ENCODE measurements at places on chromosomes 2 and 18. TPM values are rescaled to one million over a fixed set of nuclear protein-coding genes. Genes with fewer than 3 reads are reported as not detected.

GRCh38 chr18:4077204-4077603, 377.9 kb downstream of the DLGAP1 start:
- H3K27ac ChIP-seq, result no peak overlapping the region
- no peaks in the 10 kb centered on the region for H3K36me3 ChIP-seq
- H3K4me1 ChIP-seq, result no peaks in the 10 kb centered on the region
- H3K27me3 ChIP-seq, result no peaks in the 10 kb centered on the region
- H3K4me3 ChIP-seq, result no peak overlapping the region

GRCh38 chr18:12946549-12947284, 1.1 kb upstream of the SEH1L start:
- peak overlapping the region; percentile 99 for H3K4me3 ChIP-seq
- H3K27ac ChIP-seq, result peak overlapping the region; percentile 91
- no peak for DNase-seq
- no peaks in the 10 kb centered on the region for H3K36me3 ChIP-seq
- peaks cover 25% of the 10 kb centered on the region for H3K4me1 ChIP-seq

- peak overlapping the region; percentile 66 for H3K4me3 ChIP-seq
- DNase-seq, result no peak
- peaks cover 19% of the 10 kb centered on the region for H3K4me1 ChIP-seq
- H3K27me3 ChIP-seq, result peaks cover 22% of the 10 kb centered on the region
Measured at GRCh38 chr2:74551942-74552913, 1.5 kb downstream of the LOXL3 start.

DNA sequence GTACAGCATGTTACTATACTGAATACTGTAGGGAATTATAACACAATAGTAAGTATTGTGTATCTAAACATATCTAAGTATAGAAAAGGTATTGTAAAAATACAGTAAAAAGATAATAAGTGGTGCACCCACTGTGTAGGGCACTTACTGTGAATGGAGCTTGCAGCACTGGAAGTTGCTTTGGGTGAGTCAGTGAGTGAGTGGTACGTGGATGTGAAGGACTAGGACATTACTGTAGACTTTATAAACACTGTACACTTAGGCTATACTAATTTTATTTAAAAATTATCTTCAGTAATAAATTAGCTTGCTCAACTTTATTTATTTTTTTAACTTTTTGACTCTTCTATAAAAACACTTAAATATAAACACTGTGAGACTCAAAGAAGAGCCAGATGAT, 82.6 kb downstream of the MTA3 start:
- no peak overlapping the region for H3K27ac ChIP-seq
- peaks cover 7% of the 10 kb centered on the region for H3K4me1 ChIP-seq
- H3K27me3 ChIP-seq, result no peaks in the 10 kb centered on the region
- no peak overlapping the region for H3K4me3 ChIP-seq
- no peak for DNase-seq
- H3K36me3 ChIP-seq, result peaks cover 4% of the 10 kb centered on the region

- H3K4me3 ChIP-seq, result no peak overlapping the region
- H3K36me3 ChIP-seq, result no peaks in the 10 kb centered on the region
- no peak for DNase-seq
- no peak overlapping the region for H3K27ac ChIP-seq
Measured at GRCh38 chr2:129803871-129804270, 175.6 kb upstream of the RAB6C start.

DNA sequence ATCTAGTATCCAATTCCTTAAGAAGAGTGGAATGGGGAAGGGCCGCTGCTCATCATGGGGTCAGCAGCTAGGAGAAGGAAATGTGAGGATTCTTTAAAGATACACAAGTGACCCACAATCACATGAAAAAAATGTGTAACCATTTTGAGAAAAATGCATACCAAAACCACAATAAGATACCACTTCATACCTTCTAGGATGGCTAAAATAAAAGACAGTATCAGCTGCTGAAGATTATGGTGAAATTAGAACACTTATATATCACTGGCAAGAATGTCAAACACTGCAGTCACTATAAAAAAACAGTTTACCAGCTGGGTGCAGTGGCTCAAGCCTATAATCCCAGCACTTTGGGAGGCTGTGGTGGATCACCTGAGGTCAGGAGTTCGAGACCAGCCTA, 67.9 kb downstream of the C2orf74 start:
- H3K4me3 ChIP-seq, result no peak overlapping the region
- H3K27ac ChIP-seq, result no peak overlapping the region
- H3K27me3 ChIP-seq, result no peaks in the 10 kb centered on the region
- H3K4me1 ChIP-seq, result peaks cover 15% of the 10 kb centered on the region
- H3K36me3 ChIP-seq, result peaks cover 28% of the 10 kb centered on the region

- H3K27me3 ChIP-seq, result no peaks in the 10 kb centered on the region
- H3K27ac ChIP-seq, result no peak overlapping the region
- H3K36me3 ChIP-seq, result no peaks in the 10 kb centered on the region
- H3K4me3 ChIP-seq, result no peak overlapping the region
- no peak for DNase-seq
Measured at GRCh38 chr2:68911246-68911645, 40.0 kb upstream of the BMP10 start.

DNA sequence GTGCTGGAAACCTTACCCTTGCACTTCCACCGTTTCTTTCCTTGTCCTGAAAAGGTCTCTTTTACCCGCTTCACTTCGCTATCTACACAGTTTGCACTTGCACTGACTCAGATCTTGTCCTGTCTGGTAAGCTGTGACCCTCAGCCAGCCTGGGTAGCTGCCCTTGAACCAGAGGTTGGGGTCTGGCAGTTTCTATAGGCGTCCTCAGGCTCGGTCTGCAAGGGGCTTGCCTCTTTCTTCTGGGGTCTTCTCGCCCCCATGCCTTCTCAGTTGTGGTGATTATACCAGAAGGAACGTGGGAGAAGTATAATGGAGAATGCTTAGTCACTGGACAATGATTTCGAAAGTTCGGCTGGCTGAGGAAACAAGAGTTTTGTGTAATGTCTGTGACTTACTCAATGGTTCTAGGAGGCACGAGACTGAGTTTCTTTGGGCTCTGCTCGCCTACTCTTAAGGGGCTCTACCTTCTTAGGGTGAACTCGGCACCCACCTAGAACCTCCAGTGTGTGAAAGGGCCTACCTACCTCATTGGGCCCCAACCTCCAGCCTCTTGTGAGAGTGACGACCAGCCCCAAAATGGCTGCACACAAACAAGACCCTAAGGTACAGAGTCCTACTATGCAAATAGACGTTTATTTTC, 6.9 kb upstream of the STAT1 start:
- peaks cover 15% of the 10 kb centered on the region for H3K4me1 ChIP-seq
- peaks cover 12% of the 10 kb centered on the region for H3K36me3 ChIP-seq
- peak; percentile 79 for DNase-seq
- H3K4me3 ChIP-seq, result no peak overlapping the region
- no peaks in the 10 kb centered on the region for H3K27me3 ChIP-seq

- H3K4me3 ChIP-seq, result peak overlapping the region; percentile 38
- H3K27ac ChIP-seq, result no peak overlapping the region
- DNase-seq, result no peak
- peaks cover 11% of the 10 kb centered on the region for H3K36me3 ChIP-seq
Measured at GRCh38 chr2:236550701-236551465, 18.7 kb upstream of the ACKR3 start.

DNA sequence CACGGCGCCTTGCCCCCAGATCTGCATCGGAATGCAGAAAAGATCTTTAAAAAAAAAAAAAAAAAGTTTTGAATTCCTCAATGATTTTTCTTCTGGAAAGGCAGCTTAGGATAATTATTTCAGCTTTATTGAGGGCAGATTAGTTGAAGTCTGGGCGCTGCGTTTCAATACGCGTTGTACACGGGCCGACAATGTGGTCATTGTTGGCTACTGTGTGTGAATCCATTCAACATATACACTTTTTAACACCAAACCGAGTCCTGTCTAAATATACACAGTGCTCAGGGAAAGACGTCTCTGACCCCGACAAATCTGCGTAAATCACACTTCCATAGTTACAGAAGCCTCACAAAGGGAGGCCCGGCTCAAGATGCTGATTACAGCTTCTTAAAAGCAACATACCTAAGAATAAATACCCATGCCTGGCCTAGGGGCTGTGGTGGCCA, 1.4 kb upstream of the SIX3 start:
- peak; percentile 8 for DNase-seq
- H3K27me3 ChIP-seq, result peaks cover 66% of the 10 kb centered on the region
- no peak overlapping the region for H3K4me3 ChIP-seq
- H3K4me1 ChIP-seq, result peaks cover 27% of the 10 kb centered on the region

DNA sequence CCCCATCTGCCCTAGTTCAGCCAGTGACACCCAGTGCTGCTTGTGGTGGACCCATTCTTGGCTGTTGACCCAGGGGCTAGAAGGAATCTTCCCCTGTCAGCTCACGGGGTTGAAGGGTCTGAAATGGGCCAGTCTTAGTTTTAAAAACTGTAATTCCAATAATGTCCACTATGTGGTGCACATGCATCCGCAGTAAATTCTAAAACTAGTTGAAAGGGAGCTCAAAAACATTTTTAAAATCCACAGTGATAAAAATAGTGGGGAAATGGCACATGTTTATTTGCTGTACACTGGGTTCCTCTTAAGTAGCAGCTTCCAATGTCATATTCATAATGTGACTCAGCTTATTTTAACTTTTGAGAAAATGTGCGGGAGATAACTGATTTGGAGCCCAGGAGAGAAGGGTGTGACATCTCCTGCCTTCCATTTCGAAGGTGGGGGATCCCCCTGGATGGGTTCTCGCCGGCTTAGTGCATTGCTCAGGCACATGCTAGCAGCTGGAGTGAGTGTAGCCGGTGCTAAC, 32.8 kb downstream of the GRHL1 start:
- no peaks in the 10 kb centered on the region for H3K4me1 ChIP-seq
- no peak overlapping the region for H3K4me3 ChIP-seq
- peaks cover 2% of the 10 kb centered on the region for H3K27me3 ChIP-seq
- no peak overlapping the region for H3K27ac ChIP-seq
- DNase-seq, result peak; percentile 67

DNA sequence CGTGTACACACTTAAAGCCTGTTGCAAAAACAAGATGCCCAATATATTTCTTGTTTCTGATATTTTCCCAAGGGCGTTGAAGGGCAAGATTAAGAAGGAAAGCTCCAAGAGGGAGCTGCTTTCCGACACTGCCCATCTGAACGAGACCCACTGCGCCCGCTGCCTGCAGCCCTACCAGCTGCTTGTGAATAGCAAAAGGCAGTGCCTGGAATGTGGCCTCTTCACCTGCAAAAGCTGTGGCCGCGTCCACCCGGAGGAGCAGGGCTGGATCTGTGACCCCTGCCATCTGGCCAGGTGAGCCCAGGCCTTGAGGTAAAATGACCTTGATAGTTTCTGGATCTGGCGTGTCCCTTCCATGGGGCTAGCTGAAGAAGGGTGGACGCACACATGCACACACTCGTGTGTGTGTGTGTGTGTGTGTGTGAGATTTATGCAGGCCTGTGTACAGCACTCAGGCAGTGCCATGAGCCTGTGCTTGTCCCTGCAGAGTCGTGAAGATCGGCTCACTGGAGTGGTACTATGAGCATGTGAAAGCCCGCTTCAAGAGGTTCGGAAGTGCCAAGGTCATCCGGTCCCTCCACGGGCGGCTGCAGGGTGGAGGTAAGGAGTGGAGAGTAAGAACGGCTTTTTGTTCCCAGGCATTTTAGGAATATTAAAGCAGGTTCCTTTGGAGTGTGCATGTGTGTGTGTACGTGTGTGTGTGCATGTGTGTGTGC, 23.6 kb downstream of the MLPH start:
- peaks cover 9% of the 10 kb centered on the region for H3K27me3 ChIP-seq
- H3K27ac ChIP-seq, result no peak overlapping the region
- no peak for DNase-seq
- H3K36me3 ChIP-seq, result no peaks in the 10 kb centered on the region
- no peaks in the 10 kb centered on the region for H3K4me1 ChIP-seq

- H3K36me3 ChIP-seq, result no peaks in the 10 kb centered on the region
- no peaks in the 10 kb centered on the region for H3K27me3 ChIP-seq
- H3K4me3 ChIP-seq, result no peak overlapping the region
- no peaks in the 10 kb centered on the region for H3K4me1 ChIP-seq
- no peak for DNase-seq
Measured at GRCh38 chr2:216294305-216294704, 78.0 kb downstream of the MARCHF4 start.

- H3K27ac ChIP-seq, result no peak overlapping the region
- H3K4me3 ChIP-seq, result no peak overlapping the region
- peaks cover 13% of the 10 kb centered on the region for H3K36me3 ChIP-seq
- DNase-seq, result no peak
- peaks cover 10% of the 10 kb centered on the region for H3K27me3 ChIP-seq
Measured at GRCh38 chr18:63016270-63016669, 300.9 kb downstream of the PHLPP1 start.

DNA sequence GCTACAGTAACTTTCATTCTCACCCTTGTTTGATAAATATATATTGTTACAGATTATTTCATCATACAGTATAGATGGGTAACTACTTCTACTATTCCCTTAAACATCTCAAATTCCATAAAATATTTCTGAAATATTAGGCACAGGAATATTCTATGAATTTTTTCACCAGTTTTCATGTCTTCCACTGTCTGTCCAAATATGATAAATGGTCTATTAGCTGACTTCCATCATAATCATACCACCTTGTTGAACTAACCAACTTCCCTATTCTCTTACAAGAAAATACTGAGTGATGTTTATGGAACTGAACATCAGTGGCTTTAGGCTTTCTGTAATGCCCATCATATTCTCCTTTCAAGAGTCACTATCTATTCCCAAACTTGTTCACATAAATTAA, 82.4 kb downstream of the TRAPPC8 start:
- H3K27ac ChIP-seq, result no peak overlapping the region
- H3K36me3 ChIP-seq, result peaks cover 6% of the 10 kb centered on the region
- DNase-seq, result no peak

- H3K27me3 ChIP-seq, result peaks cover 5% of the 10 kb centered on the region
- no peak for DNase-seq
- H3K27ac ChIP-seq, result no peak overlapping the region
Measured at GRCh38 chr2:120861191-120861575, 125.5 kb downstream of the GLI2 start.

- H3K36me3 ChIP-seq, result no peaks in the 10 kb centered on the region
- no peak overlapping the region for H3K4me3 ChIP-seq
- no peak for DNase-seq
- no peak overlapping the region for H3K27ac ChIP-seq
- H3K4me1 ChIP-seq, result peaks cover 16% of the 10 kb centered on the region
Measured at GRCh38 chr2:230688490-230688889, 24.2 kb upstream of the CAB39 start.

GRCh38 chr2:53021292-53021691, 746.3 kb upstream of the CHAC2 start:
- peaks cover 6% of the 10 kb centered on the region for H3K36me3 ChIP-seq
- no peaks in the 10 kb centered on the region for H3K4me1 ChIP-seq
- H3K27ac ChIP-seq, result no peak overlapping the region
- no peak for DNase-seq
- no peaks in the 10 kb centered on the region for H3K27me3 ChIP-seq
- no peak overlapping the region for H3K4me3 ChIP-seq

GRCh38 chr2:233076749-233077148, 16.6 kb downstream of the INPP5D start:
- H3K4me1 ChIP-seq, result peaks cover 46% of the 10 kb centered on the region
- peaks cover 20% of the 10 kb centered on the region for H3K36me3 ChIP-seq
- DNase-seq, result no peak
- no peak overlapping the region for H3K4me3 ChIP-seq
- H3K27ac ChIP-seq, result no peak overlapping the region
- no peaks in the 10 kb centered on the region for H3K27me3 ChIP-seq

The EDAR gene
- not detected for total RNA-seq

The CTAGE1 gene
- not detected for total RNA-seq

The METTL8 gene
- 16.0 TPM for total RNA-seq

The ASPRV1 gene
- 0.84 TPM for total RNA-seq

The TXNDC9 gene
- 40.1 TPM for total RNA-seq

The CXCR1 gene
- total RNA-seq, result not detected

The RBKS gene
- total RNA-seq, result 4.5 TPM

The ELOA2 gene
- not detected for total RNA-seq

Measured in natural killer cell treated with Interleukin-12 subunit alpha and Interleukin-12 subunit beta and Interleukin-15 and Interleukin-18, amount 100 ng/mL, for 72 hours (primary cell).